ENCODE measurements at places on chromosomes 13 and 19.

DNA sequence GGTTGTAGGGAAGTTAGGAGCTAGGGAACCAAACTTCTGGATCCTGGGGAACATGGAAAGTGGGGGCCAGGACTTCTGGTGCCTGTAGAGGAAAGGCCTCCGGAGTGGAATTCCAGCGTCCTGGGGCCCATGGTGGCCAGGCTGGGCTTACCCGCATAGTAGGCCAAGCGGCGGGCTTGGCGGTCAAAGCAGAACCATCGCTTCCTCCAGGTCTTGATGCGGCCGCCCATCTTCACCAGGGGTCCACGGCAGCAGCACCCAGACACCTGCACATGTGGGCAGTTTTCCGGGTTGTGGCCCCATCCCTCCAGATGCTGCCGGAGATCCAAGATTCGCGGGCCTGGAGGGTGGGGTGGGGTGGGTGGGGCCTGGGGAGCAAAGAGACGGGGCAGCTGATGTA, 13.8 kb upstream of the LYPD3 start:
- no peak for DNase-seq

DNA sequence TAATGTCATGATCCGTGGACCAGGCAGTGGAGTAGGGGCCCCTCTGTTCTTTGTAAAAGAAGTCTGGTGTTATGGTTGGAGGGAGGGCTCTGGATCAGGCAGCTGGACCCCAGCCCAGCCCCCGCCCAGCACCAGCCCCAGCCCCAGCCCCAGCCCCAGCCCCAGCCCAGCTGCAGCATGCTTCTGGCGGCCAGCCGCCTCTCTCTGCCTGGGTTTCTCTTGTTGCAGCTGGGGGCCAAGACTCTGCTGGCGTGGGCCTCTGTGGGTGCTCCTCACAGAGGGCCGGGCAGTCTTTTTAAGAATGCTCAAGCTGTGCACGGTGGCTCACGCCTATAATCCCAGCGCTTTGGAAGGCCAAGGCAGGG, 17.9 kb downstream of the DOT1L start:
- DNase-seq, result no peak

GRCh38 chr19:22735911-22736645, 47.9 kb downstream of the ZNF99 start:
- no peak for DNase-seq

GRCh38 chr13:55155046-55155445, 1985.7 kb upstream of the PRR20A start:
- no peak for DNase-seq

DNA sequence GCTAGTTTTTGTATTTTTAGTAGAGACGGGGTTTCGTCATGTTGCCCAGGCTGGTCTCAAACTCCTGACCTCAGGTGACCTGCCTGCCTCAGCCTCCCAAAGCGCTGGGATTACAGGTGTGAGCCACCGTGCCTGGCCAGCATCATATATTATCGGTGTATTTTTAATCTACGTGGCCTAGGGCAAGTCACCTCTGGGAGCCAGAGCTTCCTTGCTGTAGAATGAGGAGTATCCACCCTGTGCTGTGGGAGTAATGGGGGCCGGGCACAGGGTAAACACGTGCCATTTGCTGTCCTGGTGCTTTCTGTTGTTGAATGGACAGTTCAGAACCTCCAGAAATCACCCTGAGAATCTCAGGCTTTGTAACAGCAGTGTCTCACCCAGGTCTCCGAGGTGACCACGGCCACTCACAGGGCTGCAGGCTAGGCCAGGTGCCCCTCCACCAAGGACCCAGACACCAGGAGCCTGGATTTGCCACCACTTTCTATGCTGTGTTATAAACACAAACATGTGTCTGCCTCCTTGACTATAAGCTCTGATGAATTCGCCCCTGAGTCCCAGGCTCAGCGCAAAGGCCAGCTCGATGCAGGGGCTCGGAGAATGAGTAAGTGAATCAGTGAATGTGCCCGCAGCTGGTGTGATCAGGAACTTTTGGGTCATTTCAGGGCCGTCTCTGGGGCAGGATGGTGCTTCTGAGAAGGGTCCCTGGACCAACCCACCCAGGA, 22.7 kb downstream of the POP4 start:
- DNase-seq, result no peak

GRCh38 chr13:50355797-50356196, 340.6 kb downstream of the KCNRG start:
- peak; percentile 75 for DNase-seq

DNA sequence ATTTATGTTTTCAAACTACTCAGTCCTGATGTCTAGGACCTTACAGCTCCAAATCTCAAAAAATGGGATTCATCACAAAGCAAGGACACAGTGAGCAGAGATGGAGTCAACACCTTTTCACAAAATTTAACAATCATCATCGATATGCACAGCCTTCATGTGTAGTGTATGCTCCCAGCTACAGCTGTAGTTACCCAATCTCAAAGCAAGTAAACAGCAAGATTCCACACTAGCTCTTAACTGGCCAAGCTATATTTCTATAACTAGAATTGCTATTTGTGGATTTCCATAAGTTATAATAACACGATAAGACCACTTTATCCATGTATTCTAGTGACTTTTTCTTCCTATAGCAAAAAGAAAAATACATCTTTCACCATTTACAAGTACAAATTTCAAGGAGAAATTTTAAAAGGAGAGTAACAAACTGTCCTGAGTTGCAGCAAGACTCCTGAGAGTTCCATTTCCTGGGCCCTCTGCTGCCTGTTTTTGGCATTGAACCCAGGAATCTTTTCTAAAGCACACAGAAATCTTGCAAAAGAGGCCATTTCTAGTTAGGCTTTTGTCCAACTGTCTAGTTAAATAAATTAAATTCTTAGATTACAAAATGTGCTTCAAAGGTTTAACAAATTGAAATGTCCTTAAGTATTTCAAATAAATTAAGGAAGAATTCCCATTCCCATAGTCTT, 460.6 kb downstream of the FGF14 start:
- DNase-seq, result no peak

GRCh38 chr13:66224663-66225062, 1005.5 kb downstream of the PCDH9 start:
- no peak for DNase-seq

- no peak for DNase-seq
Measured at GRCh38 chr19:32404213-32404932, 1.2 kb upstream of the DPY19L3 start.

DNA sequence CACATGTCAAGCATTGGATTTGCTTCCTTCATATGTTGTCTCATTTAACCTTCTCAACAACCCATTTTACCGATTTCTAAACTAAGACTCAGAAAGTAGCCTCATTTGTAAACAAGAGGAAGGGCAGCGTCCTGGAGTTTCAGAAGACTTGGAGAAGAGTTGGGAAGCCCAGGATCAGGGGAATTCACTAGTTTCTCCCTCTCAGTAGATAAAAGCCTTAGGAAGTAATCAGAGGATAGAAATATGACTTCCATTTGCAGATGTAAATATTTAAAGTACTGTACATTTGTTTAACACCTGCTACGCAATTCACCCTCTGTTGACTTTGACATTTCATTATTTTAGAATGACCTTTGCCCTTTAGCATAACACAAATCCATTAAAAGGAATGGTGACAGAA, 216.4 kb downstream of the DCT start:
- DNase-seq, result no peak

GRCh38 chr13:21777166-21777565, 106.3 kb downstream of the FGF9 start:
- DNase-seq, result no peak

DNA sequence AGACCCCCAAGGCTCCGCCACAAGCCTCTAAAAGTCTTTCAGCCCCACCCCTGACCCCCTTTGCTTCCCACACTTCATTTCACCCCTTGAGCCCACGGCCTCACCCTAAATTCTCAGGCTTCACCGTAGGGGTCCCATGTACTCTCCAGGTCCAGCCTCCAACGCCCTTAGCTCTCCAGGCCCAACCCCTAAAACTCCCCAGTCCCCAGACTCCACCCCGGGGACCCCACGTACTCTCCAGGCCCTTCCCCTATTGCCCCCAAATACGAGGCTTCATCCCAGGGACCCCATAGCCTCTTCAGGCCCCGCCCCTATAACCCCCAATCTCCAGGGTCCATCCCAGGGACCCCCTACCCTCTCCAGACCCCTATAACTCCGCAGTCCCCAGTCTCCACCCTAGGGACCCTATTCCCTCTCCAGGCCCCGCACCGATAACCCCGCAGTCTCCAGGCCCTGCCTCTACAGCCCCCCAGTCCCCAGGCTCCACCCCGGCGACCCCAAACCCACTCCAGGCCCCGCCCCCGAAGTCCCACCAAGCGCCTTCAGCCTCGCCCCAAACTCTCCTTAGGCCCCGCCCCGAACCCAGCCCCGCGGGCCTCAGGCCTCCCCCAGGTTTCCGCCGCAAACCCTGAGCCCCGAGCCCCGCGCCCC, 619 bp downstream of the MED16 start:
- no peak for DNase-seq

DNA sequence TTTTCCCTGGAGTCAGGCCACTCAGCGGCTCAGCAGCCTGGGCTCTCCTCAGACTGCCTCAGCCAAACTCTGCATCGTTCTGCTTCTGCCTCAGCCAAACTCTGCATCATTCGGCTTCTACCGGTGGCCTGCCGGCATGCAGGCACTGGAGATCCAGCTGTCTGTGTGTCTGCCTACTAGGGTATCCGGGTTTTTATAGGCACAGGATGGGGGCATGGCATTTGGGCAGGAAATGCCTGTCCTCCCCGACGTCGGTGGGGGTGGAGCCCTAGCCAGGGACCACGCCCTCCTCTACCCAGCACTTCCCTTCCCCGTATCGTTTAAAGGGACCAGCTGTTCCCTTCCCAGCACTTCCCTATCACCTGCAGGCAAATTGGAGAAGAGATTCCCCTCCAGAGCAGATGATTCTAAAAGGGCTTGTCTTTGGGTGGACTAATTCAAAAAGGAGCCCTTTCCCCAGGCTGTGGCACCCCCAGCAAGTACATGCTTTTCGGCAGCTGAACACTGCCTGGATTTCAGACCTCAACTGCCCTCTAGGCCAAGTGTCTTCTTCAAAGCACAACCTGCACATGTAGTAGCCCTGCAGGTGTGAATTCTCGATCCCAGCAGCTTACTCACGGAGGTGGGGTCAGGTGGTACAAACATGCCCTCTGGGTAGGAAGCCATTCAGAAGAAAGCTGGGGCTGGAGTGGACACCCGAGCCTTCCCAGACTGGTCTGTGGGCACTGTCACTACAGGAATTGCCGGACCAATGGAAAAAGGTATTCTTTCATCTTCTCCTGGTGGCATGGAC, 25.4 kb upstream of the GPR12 start:
- peak; percentile 63 for DNase-seq

DNA sequence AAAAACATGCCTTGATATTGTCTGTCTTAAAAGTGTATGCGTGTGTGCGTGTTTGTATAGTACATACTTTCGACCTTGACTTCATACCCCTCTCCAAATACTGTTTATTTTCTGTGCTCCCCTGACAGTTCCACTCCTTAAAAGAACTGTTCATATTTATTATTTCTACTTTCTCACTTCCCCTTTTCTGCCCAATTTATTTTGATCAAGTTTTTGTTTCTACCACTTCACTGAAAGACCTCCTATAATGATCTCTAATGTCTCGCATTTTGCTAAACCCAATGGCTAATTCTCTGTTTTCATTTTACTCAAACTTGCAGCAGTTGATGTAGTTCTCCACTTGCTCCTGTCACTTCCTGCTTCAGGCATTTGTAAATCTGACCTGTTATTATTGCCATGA, 426.1 kb upstream of the KLF12 start:
- no peak for DNase-seq

- DNase-seq, result peak; percentile 49
Measured at GRCh38 chr19:43777163-43777695, 3.5 kb downstream of the KCNN4 start.

- DNase-seq, result no peak
Measured at GRCh38 chr19:55447421-55448174, 4.5 kb upstream of the SHISA7 start.

GRCh38 chr19:51702825-51703574, 9.9 kb downstream of the SPACA6 start:
- no peak for DNase-seq

GRCh38 chr19:34428549-34429285, 536 bp downstream of the UBA2 start:
- DNase-seq, result peak; percentile 56

GRCh38 chr19:5055457-5055776, 86.5 kb downstream of the KDM4B start:
- no peak for DNase-seq

DNA sequence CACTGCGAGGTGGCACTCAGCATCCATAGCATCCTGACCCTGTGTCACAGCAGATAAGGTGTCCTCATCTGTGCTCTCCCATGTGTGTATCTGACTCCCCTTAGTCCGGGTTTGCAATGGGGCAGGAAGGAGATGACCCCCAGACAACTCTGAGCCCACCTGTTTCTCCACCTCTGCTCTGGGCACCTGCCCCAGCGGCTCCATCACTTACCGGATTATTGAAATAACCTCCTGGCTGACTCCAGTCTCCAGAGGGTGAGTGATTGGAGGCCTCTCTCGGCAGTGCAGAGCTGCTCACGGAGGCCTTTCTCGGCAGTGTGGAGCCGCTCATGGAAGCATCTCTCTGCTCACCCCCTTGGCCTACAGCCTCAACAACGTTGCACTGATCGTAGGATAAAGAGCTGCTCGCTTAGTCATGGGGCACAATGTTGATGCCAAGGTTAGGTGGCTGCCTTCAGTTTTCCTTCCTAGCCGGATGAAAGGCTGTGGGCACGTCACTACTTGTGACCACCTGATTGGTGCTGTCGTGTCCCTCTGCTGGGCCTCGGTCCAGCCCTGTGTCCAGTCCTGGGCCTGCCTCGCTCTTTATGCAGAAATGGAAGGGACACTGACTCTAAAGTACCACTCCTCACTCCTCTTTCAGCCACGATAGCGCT, 67.6 kb downstream of the TEX29 start:
- DNase-seq, result no peak

DNA sequence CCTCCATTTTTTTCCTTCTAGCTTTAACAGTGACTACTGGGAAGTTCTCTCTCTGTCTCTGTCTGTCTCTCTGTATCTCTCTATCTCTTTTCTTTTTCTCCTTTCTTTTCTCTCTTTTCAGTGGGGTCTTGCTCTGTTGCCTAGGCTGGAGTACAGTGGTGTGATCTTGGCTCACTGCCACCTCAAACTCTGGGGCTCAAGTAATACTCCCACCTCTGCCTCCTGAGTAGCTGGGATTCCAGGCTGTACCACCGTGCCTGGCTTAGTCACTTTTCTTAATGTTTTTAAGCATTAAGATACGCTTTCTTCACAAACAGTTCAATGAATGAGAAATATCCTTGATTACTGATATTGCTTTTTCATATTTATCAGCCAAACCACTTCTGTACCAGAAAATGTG, 13.1 kb downstream of the PCCA start:
- DNase-seq, result no peak

DNA sequence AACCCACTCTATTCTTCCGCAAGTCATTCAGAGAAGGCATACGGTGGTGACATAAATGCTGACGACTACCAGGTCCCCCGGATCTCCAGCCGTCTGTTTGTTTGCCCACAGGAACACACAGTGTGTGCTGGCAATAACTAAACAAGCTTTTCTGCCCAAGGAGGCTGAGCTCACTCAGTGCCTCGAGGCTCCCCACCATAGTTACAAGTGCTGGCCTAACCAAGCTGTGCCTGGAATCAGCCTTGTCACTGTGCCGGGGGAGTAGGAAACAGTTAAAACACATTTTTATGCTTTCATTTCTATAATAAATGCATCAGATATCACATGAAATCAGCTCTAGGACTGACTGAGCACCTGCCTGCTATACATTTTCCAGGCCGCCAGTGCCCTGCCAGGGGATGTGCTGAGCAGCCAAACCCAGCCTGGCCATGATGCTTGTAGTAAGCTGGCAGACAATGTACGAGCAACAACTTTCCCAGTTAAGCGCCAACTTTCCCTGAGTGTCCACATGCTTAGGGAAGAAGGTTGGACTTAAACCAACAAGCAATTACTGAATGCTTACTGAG, 28.1 kb downstream of the BRD4 start:
- DNase-seq, result peak; percentile 41

Measured in T-helper 2 cell (primary cell).